ENCODE measurements at places on chromosomes 5 and 9.
A peak's percentile ranks its signal among the peaks of the same experiment; 100 is the strongest.

DNA sequence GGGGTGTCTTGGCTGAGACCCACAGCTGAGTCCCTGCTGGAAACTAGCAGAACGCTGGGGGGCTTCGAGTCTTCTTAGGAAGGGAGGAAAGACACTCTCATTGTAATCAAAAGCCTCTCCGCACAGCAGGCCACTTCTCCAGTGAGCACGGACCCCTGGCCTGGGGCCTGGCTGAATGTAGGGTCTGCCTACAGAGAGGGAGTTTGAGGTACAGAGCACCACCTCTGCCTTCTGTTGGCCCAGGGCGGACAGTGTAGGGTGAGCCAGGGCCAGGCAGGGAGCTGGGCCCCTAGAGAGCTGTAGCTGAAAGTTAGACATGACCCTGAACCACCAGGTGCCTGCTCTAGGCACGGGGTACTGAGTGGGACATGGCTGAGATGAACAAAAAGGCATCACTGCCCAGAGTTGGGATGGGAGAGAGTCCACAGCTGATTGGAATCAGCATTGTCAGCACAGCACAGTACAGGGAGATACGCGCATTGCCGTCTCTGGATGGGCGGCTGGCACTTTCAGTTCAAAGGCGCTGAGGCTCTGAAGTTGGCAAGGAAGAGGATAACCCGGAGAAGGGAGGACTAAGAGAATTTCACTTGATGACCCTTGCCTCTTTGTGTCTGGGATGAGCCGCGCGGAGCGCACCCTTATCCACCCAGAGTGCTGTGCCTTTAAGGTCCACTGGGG lies 363 bp upstream of the SLC25A48 start:
- DNase-seq, result no peak

GRCh38 chr5:138998521-138998920 lies 123.4 kb upstream of the LRRTM2 start:
- no peak for DNase-seq

DNA sequence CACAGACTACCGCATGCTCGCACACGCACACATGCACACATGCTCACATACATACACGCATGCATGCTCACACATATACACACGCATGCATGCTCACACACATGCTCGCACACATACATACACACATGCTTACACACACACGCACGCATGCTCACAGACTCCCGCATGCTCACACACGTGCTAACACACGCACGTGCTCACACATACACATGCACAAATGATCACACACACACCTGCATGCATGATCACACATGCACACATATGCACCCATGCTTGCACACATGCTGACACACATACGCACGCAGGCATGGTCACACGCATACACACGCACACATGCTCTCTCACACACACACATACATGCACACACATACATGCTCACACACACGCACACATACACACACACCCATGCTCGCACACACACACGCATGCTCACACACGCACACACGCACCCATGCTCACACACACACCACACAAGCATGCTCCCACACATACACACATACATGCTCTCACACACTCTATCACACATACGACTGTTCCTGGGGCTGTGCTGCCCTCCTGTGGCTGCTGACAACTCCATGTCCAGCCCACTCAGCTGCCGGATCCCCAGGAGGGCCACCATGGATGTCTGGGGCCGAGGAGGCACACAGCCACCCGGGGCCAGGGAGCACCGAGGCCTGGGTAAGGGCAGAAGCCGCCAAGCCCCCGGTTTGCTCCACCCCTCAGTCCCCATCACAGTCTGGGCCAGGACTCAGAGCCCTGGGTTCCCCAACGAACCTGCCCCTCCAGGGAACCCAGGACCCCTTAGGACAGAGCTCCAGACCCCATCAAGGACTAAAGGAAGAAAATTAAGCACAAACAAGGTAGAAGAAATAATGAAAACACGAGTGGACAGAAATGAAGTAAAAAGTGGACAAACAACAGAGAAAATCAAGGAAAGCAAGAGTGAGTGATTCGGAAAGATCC lies 31.4 kb upstream of the EGFL7 start:
- peak; percentile 82 for DNase-seq

GRCh38 chr5:39428640-39429039 lies 3.9 kb upstream of the DAB2 start:
- DNase-seq, result no peak
